Activated T-cell treated with anti-CD3 and anti-CD28 coated beads, Interleukin-2, amount 50 U/mL, for 72 hours (primary cell): ENCODE measurements at places on chromosomes 16 and 17.

DNA sequence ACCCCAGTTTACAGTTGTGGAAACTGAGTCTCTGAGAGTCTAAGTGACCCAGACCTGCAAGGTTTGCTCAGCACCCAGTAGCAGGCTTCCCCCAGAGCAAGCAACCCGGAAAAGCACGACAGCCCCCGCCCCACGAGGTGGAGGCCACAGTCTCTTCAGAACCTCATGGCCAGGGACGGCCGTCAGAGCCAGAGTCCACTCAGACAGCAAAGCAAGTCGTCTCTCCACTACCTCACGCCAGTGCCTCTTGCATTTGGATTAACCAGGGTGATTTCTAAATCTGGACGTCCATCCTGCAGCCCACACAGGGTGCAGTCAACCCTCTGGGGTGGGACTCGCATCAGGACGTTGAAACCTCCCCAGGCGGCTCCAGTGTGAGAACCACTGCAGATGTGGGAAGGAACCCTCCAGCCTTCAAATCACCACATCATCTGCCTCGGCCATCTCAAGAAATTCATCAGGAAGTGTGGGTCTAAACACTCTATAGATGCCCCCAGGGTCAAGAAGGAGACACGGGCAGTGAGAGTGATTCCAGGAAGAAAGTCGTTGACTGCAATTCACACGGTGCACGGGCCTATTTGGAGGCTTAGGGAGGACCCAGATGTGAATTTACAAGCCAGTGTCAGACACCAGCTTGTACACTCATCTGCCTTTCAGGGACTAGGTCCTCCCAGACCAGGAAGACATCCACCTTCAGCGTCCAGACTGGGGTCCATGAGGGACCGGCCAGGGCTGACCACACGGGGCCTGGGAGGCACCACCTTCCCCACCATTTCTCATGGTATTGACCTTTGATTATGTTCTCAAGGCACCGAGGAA is 20.2 kb upstream of the RBFOX3 start:
- no peak for DNase-seq
- no peaks in the 10 kb centered on the region for H3K4me1 ChIP-seq
- H3K36me3 ChIP-seq: no peaks in the 10 kb centered on the region
- H3K4me3 ChIP-seq: no peak overlapping the region
- peaks cover 16% of the 10 kb centered on the region for H3K27me3 ChIP-seq

GRCh38 chr17:35214631-35215273 is 20.6 kb upstream of the SLC35G3 start:
- DNase-seq: peak; percentile 51
- H3K4me3 ChIP-seq: peak overlapping the region; percentile 82
- peaks cover 90% of the 10 kb centered on the region for H3K4me1 ChIP-seq
- H3K36me3 ChIP-seq: peaks cover 1% of the 10 kb centered on the region
- H3K27ac ChIP-seq: peak overlapping the region; percentile 84

GRCh38 chr17:69625474-69625873 is 211.0 kb downstream of the MAP2K6 start:
- no peaks in the 10 kb centered on the region for H3K27me3 ChIP-seq
- no peak overlapping the region for H3K27ac ChIP-seq
- no peak overlapping the region for H3K4me3 ChIP-seq
- peaks cover 2% of the 10 kb centered on the region for H3K36me3 ChIP-seq
- DNase-seq: no peak

DNA sequence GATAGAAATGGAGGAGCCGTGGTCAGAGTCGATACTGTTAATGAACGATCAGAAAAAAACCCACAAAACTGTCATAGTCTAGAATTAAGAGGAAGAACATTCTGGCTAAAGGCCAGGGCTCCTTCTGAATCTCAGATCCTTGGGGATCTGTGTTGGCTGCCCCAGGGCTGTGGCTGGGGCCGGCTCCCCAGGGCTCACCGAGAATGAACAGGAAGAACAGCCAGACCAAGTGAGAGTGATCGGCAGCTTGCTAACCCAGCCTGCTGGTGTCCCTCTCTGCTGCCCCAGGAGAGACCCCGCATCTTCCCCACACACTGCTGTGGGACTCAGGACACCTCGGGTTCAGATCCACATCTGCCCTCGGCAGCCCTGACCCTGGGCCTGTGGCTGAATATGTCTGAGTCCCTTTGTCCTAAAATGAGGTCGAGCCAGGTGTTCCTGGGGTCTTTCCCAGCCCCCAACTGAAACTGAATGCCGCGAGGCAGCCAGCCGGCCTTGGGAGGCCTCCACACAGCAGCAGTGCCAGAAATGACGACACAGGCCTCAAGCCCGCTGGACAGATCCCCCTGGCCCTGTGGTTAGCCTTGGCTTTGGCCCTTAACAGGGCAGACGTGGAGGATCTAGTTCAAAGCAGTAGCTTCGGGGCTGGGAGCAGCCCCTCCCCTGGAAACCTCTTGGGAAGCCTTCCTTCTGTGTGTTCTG is 23.9 kb upstream of the CLEC18A start:
- no peak for DNase-seq
- peak overlapping the region; percentile 13 for H3K27ac ChIP-seq
- H3K27me3 ChIP-seq: no peaks in the 10 kb centered on the region
- no peaks in the 10 kb centered on the region for H3K4me1 ChIP-seq
- H3K36me3 ChIP-seq: no peaks in the 10 kb centered on the region
- no peak overlapping the region for H3K4me3 ChIP-seq

DNA sequence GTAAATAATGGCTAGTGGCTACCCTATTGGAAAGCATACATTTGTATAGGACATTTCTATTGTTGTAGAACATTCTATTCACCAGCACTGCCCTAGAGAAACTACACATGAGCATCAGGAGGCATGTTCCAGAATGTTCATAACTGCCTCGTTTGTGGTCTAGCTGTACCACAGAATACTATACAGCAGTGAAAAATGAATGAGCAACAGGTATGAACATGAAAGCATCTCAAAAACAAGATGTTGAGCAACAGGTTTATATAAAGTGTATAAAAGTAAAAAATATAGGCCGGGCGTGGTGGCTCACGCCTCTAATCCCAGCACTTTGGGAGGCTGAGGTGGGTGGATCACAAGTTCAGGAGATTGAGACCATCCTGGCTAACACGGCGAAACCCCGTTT is 91.7 kb downstream of the BMERB1 start:
- DNase-seq: no peak
- H3K4me1 ChIP-seq: peaks cover 7% of the 10 kb centered on the region
- H3K4me3 ChIP-seq: no peak overlapping the region
- H3K27ac ChIP-seq: no peak overlapping the region
- no peaks in the 10 kb centered on the region for H3K27me3 ChIP-seq

GRCh38 chr16:1407753-1408152 is 6.8 kb downstream of the UNKL start:
- peaks cover 38% of the 10 kb centered on the region for H3K4me1 ChIP-seq
- no peaks in the 10 kb centered on the region for H3K36me3 ChIP-seq
- DNase-seq: no peak
- no peak overlapping the region for H3K27ac ChIP-seq
- H3K27me3 ChIP-seq: no peaks in the 10 kb centered on the region

DNA sequence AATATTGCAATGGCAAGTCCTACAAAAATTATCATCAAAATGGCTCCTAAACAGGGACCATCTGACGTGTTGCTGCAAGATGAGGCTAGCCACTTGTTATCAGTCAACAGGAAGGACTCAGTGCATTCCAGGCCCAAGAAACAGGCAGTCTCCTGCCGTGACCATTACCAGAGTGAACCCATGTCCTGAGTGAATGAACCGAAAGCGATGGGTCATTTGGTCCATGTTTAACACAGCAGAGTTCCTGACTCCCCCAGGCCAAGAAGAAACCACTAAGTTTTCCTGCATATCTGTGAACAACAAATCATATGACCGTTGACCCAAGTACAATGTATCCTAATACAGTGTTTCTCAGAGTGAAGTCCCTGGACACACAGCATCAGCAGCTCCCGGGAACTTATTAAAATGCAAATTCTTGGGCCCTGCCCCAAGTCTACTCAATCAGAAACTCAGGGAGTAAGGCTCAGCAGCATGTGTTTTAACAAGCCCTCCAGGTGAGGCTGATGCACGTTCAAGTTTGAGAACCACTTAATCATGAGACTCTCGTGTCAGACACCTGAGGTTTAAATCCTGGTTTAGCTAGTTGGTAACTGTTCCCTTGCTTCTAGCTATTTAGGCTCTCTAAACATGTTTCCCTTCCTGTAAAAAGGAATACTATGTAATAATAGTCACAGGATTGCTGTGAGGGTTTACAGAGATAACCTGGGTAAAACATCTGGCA is 429.4 kb upstream of the MAF start:
- DNase-seq: no peak
- H3K36me3 ChIP-seq: no peaks in the 10 kb centered on the region
- no peak overlapping the region for H3K4me3 ChIP-seq

DNA sequence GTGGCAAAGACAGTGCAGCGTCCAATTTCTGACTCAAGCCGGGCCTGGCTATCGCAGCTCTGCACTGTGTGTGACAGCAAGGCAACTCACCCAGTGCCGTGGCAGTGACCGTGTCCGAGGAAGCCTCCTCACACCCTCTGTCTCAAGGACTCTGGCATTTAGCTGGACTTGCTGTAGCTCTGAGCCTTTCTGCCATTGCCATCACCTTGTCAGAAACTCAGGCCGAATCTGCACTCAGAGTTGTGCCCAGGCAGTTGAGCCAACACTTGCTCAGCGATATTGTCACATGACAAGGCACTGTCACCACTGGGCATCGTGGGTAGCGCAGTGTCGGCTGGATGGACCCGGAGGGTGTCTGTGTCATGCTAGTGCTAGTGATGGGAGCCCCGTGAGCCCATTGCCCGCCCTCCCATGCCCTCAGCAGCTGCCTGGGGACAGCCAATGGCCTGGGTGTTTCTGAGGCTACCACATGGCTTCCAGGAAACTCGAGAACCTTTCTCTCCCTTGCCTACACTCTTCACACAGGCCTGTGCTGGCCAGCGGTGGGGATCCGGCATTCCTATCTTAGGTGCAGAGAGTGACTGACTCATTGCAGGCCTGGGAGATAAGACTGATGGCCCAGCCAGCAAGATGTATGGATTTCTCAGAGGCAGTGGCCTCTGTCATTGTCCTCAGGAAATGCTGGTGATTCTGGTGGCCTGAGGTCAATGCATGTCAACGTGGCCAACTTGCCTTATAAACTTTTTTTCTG is 22.1 kb upstream of the STH start:
- no peaks in the 10 kb centered on the region for H3K4me1 ChIP-seq
- no peak for DNase-seq
- no peak overlapping the region for H3K27ac ChIP-seq
- no peak overlapping the region for H3K4me3 ChIP-seq
- H3K27me3 ChIP-seq: no peaks in the 10 kb centered on the region
